WTC11 (cell line): ENCODE measurements at places on chromosomes 7 and 10. TPM values are rescaled to one million over a fixed set of nuclear protein-coding genes. Genes with fewer than 3 reads are reported as not detected.

Gene PSD
- total RNA-seq: 10.2 to 12.5 TPM (median 10.4 TPM) in 3 replicates

Gene OR2A5
- total RNA-seq: not detected in 3 replicates

Gene EPDR1
- 6.3 to 7.4 TPM (median 6.7 TPM) in 3 replicates for total RNA-seq

Gene C7orf57
- 0.39 to 0.90 TPM (median 0.60 TPM) in 3 replicates for total RNA-seq

Gene SLC29A4
- total RNA-seq: 11.8 to 14.4 TPM (median 11.9 TPM) in 3 replicates

GRCh38 chr7:90625562-90625961, 29.4 kb downstream of the CDK14 start:
- peak overlapping the region; percentile 36; the same call in 1 of the 2 replicates for H3K4me3 ChIP-seq
- peaks cover 81% of the 10 kb centered on the region for H3K4me1 ChIP-seq
- H3K27ac ChIP-seq: peak overlapping the region; percentile 85; the same call in 1 of the 2 replicates
- peak; percentile 44 for DNase-seq

GRCh38 chr10:75400163-75400770, 1.3 kb downstream of the ZNF503 start:
- no peak for DNase-seq
- H3K4me1 ChIP-seq: peaks cover 31% of the 10 kb centered on the region
- no peaks in the 10 kb centered on the region for H3K36me3 ChIP-seq
- peaks cover 97% of the 10 kb centered on the region for H3K27me3 ChIP-seq
- no peak overlapping the region for H3K27ac ChIP-seq
- peak overlapping the region; percentile 70 for H3K4me3 ChIP-seq

DNA sequence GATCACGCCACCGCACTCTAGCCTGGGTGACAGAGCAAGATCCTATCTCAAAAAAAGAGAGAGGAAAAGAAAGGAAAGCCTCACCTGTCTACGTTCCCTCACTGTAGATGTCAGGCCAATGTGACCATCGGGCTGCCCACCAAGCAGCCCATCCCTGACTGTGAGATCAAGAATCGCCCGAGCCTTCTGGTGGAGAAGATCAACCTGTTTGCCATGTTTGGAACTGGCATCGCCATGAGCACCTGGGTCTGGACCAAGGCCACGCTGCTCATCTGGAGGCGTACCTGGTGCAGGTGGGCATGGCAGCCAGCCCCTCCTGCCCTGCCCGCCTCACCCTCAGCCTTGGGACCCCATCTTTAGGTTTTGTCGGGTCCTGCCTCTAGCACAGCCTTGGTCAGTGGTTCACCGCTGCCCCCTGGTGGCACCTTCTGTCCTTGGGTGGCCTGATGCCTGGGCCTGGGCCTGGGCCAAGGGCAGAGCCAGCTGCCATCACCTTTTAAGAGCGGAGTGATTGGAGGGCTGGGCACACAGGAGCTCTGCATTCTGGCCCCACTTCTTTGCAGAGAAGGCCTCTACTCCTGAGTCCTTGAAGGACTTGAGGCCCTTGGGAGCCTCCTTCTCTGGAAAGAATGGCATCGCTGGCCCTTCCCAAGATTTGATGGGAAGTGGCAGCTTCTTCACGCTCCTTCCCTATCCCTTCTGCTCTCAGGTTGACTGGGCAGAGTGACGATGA, 14.4 kb upstream of the AHCYL2 start:
- H3K4me1 ChIP-seq: 0 out of 2 replicates have a peak, but pooled peaks cover 5% of the 10 kb centered on the region
- H3K4me3 ChIP-seq: no peak overlapping the region
- peaks cover 38% of the 10 kb centered on the region for H3K36me3 ChIP-seq
- H3K27ac ChIP-seq: no peak overlapping the region; the same call in 1 of the 2 replicates
- no peaks in the 10 kb centered on the region for H3K27me3 ChIP-seq

- H3K4me1 ChIP-seq: peaks cover 8% of the 10 kb centered on the region
- H3K36me3 ChIP-seq: peaks cover 84% of the 10 kb centered on the region
- H3K27me3 ChIP-seq: no peaks in the 10 kb centered on the region
- no peak overlapping the region for H3K4me3 ChIP-seq
These were observed 7.1 kb downstream of the ZSCAN25 start for GRCh38 chr7:99623702-99624447.

- no peak for DNase-seq
- no peaks in the 10 kb centered on the region; the same call in 1 of the 2 replicates for H3K4me1 ChIP-seq
- no peaks in the 10 kb centered on the region; the same call in 1 of the 2 replicates for H3K27me3 ChIP-seq
- H3K36me3 ChIP-seq: no peaks in the 10 kb centered on the region
- no peak overlapping the region for H3K4me3 ChIP-seq
- H3K27ac ChIP-seq: no peak overlapping the region
These were observed 56.3 kb downstream of the ASB13 start for GRCh38 chr10:5609952-5610616.

DNA sequence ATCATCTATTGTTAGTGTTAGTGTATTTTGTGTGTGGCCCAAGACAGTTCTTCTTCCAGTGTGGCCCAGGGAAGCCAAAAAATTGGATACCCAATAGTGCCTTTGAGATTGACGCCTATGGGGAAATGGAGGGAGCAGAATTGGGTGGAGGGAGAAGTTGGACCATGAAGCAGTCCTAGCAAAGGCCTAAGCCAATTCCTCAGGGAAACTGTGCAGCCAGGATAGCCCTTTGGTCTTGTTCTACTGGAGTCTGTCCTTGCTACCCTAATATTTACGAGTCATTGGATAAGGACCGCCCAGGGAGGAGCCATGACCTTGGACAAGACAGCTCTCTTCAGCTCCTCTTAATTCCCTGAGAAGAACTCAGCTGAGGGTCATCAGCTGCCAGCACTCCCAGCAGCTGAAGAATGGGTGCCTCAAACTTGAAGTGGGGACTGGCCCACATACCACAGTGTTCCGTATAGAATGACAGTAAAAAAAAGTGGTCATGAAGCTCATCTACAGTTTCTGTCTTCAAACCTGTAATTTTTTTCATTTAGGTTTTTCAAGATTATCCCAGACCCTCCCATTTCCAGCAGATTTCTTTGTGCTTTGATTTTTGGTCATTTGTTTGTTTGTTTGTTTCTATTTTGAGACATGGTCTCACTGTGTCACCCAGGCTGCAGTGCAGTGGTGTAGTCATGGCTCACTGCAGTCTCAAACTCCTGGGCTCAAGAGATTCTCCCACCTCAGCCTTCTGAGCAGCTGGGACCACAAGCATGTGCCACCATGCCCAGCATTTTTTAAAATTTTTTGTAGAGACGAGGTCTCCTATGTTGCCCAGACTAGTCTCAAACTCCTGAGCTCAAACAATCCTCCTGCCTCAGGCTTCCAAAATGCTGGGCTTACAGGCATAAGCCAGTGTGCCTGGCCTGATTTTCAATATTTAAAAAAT, 81.2 kb downstream of the C1GALT1 start:
- H3K4me1 ChIP-seq: peaks cover 34% of the 10 kb centered on the region
- no peaks in the 10 kb centered on the region for H3K27me3 ChIP-seq
- no peak overlapping the region for H3K27ac ChIP-seq
- peaks cover 15% of the 10 kb centered on the region for H3K36me3 ChIP-seq
- H3K4me3 ChIP-seq: no peak overlapping the region

- H3K27ac ChIP-seq: no peak overlapping the region
- no peak for DNase-seq
- no peak overlapping the region for H3K4me3 ChIP-seq
- H3K36me3 ChIP-seq: no peaks in the 10 kb centered on the region
- no peaks in the 10 kb centered on the region for H3K27me3 ChIP-seq
These were observed 35.2 kb downstream of the NPY start for GRCh38 chr7:24319209-24319608.

- H3K27me3 ChIP-seq: peaks cover 7% of the 10 kb centered on the region
- H3K36me3 ChIP-seq: no peaks in the 10 kb centered on the region
- H3K27ac ChIP-seq: no peak overlapping the region
These were observed 17.8 kb downstream of the LRRC27 start for GRCh38 chr10:132349766-132350165.

GRCh38 chr10:97520978-97521761, 22.4 kb downstream of the UBTD1 start:
- peaks cover under 1% of the 10 kb centered on the region; the same call in 1 of the 2 replicates for H3K36me3 ChIP-seq
- no peak overlapping the region for H3K4me3 ChIP-seq
- peak overlapping the region; percentile 79 for H3K27ac ChIP-seq
- peaks cover 35% of the 10 kb centered on the region for H3K4me1 ChIP-seq
- peak; percentile 33 for DNase-seq

DNA sequence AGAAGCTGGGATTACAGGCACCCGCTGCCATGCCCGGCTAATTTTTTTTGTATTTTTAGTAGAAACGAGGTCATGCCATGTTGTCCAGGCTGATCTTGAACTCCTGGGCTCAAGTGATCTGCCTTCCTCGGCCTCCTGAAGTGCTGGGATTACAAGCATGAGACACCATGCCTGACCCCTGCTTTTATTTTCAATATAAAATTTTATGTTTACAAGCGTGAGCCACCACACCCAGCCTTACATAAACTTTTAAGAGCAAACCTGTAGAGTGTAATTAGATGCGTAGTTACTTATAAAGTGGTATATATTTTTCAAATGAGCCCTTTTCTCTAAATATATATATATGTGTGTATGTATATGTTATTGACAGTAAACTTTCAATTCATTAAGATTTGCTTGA, 8.7 kb downstream of the CNNM2 start:
- no peak overlapping the region for H3K4me3 ChIP-seq
- no peak overlapping the region for H3K27ac ChIP-seq
- no peaks in the 10 kb centered on the region for H3K27me3 ChIP-seq

- H3K4me3 ChIP-seq: no peak overlapping the region
- DNase-seq: no peak
- peaks cover 2% of the 10 kb centered on the region for H3K4me1 ChIP-seq
- H3K27me3 ChIP-seq: no peaks in the 10 kb centered on the region
These were observed 92.2 kb upstream of the DDC start for GRCh38 chr7:50657341-50657873.

GRCh38 chr7:79292834-79293233, 160.6 kb downstream of the MAGI2 start:
- H3K4me3 ChIP-seq: no peak overlapping the region
- no peaks in the 10 kb centered on the region for H3K27me3 ChIP-seq
- H3K4me1 ChIP-seq: peaks cover 4% of the 10 kb centered on the region; the same call in 1 of the 2 replicates

DNA sequence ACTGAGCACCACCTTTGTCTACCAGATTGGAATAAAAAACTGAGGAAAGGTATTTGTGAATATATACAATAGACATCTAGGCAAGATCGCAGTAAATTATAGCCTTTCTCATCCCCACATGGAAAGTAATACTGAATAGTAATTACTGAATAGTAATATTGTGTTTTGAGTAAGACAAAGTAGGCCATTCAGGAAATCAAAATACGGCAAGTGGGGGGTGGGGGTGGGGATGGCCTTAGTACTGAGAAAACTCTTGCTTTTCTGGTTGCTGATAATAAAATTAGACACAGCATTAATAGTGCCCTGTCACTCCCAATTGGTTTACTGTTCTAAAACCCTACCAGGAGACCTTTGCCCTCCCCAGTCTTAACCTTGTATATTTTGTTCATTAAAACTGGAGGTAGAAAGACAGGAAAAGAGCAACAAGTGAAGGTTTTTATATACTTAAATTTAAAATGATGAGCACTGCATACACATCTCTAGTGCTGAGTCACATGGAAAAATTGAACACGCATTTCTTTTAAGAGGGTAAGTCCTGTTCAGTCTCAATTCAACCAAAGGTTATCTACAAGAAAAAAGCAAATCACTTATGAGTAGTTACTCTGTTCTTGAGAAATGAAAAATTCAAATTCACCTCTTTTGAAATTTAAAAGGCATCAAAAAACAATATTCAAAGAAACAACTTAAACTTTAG, 65.6 kb downstream of the IGF2BP3 start:
- H3K27ac ChIP-seq: peak overlapping the region; percentile 18; the same call in 1 of the 2 replicates
- H3K4me3 ChIP-seq: no peak overlapping the region
- peaks cover 9% of the 10 kb centered on the region; the same call in 1 of the 2 replicates for H3K4me1 ChIP-seq
- peaks cover 65% of the 10 kb centered on the region for H3K36me3 ChIP-seq
- DNase-seq: no peak
- no peaks in the 10 kb centered on the region for H3K27me3 ChIP-seq

- H3K27me3 ChIP-seq: peaks cover 13% of the 10 kb centered on the region
These were observed 8.1 kb upstream of the CPA2 start for GRCh38 chr7:130258494-130259078.

GRCh38 chr7:70856901-70857630, 274.9 kb upstream of the GALNT17 start:
- no peak overlapping the region for H3K27ac ChIP-seq
- H3K27me3 ChIP-seq: no peaks in the 10 kb centered on the region
- DNase-seq: peak; percentile 93
- H3K4me1 ChIP-seq: no peaks in the 10 kb centered on the region
- H3K4me3 ChIP-seq: no peak overlapping the region

DNA sequence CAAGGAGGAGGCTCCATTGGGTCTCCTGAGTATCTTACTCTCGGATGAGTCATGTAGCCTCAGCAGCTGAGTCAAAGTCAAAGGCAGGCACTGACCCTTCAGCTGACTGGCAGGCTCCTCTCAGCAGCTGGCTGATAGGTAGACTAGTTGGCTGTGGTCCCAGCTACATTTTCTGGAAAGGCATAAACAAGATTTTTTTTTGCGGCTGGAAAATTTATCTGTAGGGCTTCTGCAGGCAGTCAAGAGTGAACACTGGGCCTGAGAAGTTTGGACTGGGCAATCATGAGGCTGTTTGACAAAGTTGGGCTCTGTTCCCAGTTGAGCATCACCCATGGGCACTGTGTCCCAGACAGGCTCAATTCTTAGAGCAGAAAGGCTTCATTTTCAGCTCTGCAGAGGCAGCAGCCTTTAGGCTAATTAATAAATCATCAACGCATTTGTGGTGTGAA, 796.2 kb downstream of the CCSER2 start:
- no peak overlapping the region for H3K4me3 ChIP-seq
- DNase-seq: no peak
- H3K27me3 ChIP-seq: no peaks in the 10 kb centered on the region; the same call in 1 of the 2 replicates
- H3K4me1 ChIP-seq: no peaks in the 10 kb centered on the region

- no peak overlapping the region for H3K4me3 ChIP-seq
- DNase-seq: no peak
- H3K36me3 ChIP-seq: peaks cover 14% of the 10 kb centered on the region
- no peak overlapping the region for H3K27ac ChIP-seq
These were observed 31.6 kb upstream of the CCDC71L start for GRCh38 chr7:106692450-106693051.

DNA sequence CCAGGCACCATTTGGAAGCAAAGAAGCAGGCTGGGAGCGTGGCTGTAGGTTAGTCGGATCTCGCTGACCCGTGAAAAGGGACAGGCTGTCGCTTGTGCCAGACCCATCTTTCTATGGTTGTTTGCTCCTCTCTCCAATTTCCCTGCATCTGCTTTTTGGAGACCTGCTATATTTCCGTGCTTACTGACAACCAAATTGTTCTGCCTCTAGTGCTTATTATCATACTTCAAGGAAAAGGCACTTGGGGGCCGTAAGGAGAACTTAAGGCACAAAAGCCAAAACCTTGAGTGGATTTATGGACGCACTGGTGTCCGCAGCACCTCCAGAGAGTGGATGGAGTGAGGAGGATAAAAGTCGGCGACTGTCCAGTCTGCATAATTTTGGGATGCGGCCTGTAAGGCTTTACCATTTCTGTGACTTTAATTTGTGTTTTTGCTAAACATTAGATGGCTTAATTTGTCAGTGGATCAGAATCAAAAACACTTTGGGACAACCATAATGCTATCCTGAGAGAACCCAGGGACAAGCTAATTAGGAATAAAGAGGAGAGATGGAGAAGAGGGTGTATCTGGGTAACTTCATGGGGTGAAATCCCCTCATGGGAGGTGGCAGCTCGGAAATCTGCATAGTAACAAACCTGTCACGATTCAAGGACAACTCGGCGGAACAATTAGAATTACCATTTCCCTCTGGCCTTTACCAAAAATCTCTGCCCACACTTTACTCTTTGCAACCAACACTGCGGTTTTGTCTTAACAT, 206.7 kb downstream of the HDAC9 start:
- DNase-seq: no peak
- no peak overlapping the region for H3K27ac ChIP-seq
- H3K4me3 ChIP-seq: no peak overlapping the region
- H3K27me3 ChIP-seq: no peaks in the 10 kb centered on the region
- peaks cover 5% of the 10 kb centered on the region; the same call in 1 of the 2 replicates for H3K4me1 ChIP-seq

- H3K4me3 ChIP-seq: no peak overlapping the region
- H3K36me3 ChIP-seq: peaks cover 64% of the 10 kb centered on the region
- H3K4me1 ChIP-seq: no peaks in the 10 kb centered on the region
- no peak overlapping the region for H3K27ac ChIP-seq
These were observed 42.8 kb upstream of the DNAAF5 start for GRCh38 chr7:683526-684205.
